Hepatocyte (in vitro differentiated cells): ENCODE measurements at places on chromosomes 4 and X. TPM values are rescaled to one million over a fixed set of nuclear protein-coding genes. Genes with fewer than 3 reads are reported as not detected.

The NAAA gene
- 41.0 and 62.5 TPM in 2 replicates for total RNA-seq

DNA sequence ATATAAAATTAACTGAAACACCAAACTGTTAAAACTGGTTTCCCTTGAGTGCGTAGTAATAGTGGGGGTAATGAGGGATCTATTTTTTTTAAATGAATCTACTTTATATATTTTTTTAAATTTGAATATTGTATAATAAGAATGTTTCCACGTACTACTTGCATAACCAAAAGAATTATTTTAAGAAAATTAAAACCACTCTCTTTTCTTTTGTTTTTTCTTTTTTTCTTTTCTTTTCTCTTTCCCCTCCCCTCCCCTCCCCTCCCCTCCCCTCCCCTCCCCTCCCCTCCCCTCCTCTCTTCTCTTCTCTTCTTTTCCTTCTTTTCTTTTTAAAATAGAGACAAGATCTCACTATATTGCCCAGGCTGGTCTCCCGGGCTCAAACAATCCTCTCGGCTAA, 166.9 kb upstream of the MID1 start:
- no peaks in the 10 kb centered on the region for H3K27me3 ChIP-seq
- H3K27ac ChIP-seq = no peak overlapping the region
- no peak for DNase-seq
- H3K4me3 ChIP-seq = no peak overlapping the region
- H3K36me3 ChIP-seq = no peaks in the 10 kb centered on the region

DNA sequence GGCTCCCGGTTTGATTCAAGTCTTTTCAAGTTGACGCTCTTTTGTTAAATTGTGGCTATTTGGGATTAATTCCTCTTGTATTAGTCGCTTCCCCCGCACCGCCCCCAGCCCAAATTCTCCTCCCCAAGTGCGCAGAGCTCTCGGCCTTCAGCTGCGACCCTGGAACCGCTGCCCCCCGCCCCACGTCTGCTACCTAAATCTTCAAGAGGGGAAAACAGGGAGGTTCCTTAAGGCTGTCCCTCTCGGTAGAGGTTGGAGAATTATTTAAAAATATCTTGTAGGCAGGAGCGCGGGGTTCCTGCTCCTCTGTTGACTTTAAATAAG, 860 bp upstream of the RPS6KA3 start:
- no peaks in the 10 kb centered on the region for H3K27me3 ChIP-seq
- peak overlapping the region; percentile 81 for H3K27ac ChIP-seq
- peaks cover 5% of the 10 kb centered on the region for H3K4me1 ChIP-seq

GRCh38 chrX:123157586-123157985, 26.5 kb upstream of the GRIA3 start:
- no peaks in the 10 kb centered on the region for H3K27me3 ChIP-seq
- no peak overlapping the region for H3K27ac ChIP-seq
- no peaks in the 10 kb centered on the region for H3K36me3 ChIP-seq
- DNase-seq = no peak
- H3K4me1 ChIP-seq = no peaks in the 10 kb centered on the region

DNA sequence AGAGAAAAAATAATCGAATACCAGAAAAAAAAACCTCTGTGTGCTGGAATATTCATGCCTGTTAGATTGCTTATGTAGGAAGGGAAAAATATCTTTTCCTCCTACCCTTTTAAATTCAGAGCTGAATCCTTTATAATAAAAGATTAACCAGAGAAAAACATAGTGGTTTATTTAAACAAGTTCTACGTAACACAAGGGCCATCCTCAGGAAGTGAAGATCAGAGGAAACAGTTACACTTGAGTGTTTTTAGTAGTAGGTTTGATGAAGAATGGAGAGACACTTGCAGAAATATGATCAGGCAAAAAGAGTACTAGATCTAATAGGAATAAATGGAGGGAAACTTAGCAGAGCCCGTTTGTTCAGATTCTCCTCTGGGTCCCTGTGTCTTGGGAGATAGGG, 66.3 kb downstream of the TMEM156 start:
- no peak for DNase-seq
- no peak overlapping the region for H3K4me3 ChIP-seq
- peak overlapping the region; percentile 6 for H3K27ac ChIP-seq
- no peaks in the 10 kb centered on the region for H3K36me3 ChIP-seq

- H3K27me3 ChIP-seq = no peaks in the 10 kb centered on the region
- H3K4me3 ChIP-seq = no peak overlapping the region
- H3K27ac ChIP-seq = peak overlapping the region; percentile 64
- H3K4me1 ChIP-seq = peaks cover 33% of the 10 kb centered on the region
- peak; percentile 36 for DNase-seq
Measured at GRCh38 chr4:81600520-81601357, 129.0 kb upstream of the RASGEF1B start.
